Stimulated activated CD8-positive, alpha-beta memory T cell treated with anti-CD3 and anti-CD28 coated beads, Interleukin-4, amount 100 ng/mL, for 1 hour (primary cell): ENCODE measurements at places on chromosomes 2 and 18.

DNA sequence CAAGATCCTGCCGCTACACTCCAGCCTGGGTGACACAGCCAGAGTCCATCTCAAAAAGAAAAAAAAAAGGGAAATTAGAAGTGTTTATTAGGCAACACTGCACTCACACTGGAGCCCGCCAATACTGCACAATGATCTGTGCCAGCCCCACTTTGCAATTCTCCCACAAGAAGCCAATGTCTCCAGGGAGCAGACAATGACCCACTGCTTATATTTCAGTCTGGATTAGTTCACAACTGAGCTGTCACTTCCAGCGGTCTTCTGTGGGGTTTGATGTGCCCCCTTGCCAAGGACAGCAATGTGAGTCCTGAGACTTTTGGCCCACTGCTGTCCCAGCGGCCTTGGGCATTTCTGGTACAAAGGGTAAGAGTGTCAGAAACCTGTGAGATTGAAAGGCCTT lies 85.6 kb upstream of the PPM1B start:
- DNase-seq, result no peak

- no peak for DNase-seq
Measured at GRCh38 chr2:199455545-199456382, 2.0 kb downstream of the SATB2 start.

DNA sequence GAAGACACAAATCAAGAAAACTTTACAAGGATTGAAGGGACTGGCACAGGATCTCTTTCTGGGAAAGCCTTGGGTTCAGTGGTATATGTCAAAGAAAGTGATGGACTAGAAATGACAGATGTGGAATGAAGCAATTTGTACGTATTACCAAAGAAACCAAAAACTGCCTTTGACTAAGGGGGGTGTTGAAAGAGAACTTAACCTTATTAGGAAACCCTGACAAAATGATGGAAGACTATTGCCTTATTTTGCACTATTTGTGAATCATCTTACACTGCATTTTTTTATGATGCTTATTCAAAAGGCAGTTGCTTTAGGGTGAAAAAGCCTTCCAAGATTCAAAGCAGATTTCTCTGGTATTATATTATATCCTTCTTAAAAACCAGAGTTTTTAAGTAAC lies 4.0 kb downstream of the TSGA10 start:
- no peak for DNase-seq

DNA sequence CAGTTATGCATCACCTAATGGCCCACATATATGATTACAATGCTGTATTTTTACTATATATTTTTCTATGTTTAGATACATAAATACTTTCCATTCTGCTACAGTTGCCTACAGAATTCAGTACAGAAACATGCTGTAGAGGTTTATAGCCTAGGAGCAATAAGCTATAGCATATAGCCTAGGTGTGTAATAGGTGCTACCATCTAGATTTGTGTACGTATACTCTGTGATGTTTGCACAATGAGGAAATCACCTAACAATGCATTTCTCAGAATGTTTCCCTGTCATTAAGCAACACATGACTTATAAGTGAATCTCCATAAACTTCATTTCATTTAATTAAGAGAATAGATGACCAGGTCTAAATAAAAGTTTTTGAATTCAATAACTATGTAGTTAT lies 43.5 kb downstream of the SLC38A11 start:
- no peak for DNase-seq

- DNase-seq, result no peak
Measured at GRCh38 chr2:113203217-113203530, 29.4 kb downstream of the PSD4 start.

- DNase-seq, result no peak
Measured at GRCh38 chr2:67013821-67014220, 383.3 kb upstream of the ETAA1 start.

- DNase-seq, result no peak
Measured at GRCh38 chr2:106053116-106053515, 141.0 kb downstream of the UXS1 start.

DNA sequence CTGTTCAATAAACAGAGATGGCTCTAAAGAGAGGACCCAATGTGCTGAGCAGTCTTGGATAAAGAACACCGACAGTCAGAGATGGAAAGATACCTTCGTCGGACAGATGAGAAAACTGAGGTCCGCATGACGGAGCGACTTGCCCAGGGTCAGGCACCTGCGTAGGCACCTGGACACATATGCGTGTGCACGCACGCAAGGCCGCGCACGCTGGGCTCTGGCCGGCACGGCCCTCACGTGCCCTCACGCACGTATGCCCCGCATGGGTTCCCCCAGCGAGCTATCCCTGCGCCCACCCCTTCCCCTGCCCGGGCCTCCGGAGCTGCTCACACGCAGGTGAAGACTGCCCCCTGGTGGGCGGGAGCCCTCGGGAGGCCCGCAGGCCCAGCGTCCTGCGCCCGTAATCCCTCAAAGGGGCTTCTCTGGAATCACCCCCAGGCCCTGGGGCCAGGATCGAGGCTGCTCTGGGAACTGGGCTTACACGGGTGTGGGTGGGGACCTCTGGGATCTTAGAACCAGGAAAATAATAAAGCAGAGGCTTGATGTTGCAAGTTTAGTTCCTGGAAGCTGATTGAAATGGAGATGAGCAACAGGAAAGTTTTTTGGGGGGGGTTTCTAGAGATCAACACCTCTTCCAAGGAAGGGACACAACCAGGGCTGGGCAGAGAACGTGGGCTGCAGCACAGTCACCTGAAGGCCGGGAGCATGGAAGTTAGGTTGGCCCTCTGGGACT lies 246.3 kb downstream of the TNS1 start:
- peak; percentile 25 for DNase-seq

DNA sequence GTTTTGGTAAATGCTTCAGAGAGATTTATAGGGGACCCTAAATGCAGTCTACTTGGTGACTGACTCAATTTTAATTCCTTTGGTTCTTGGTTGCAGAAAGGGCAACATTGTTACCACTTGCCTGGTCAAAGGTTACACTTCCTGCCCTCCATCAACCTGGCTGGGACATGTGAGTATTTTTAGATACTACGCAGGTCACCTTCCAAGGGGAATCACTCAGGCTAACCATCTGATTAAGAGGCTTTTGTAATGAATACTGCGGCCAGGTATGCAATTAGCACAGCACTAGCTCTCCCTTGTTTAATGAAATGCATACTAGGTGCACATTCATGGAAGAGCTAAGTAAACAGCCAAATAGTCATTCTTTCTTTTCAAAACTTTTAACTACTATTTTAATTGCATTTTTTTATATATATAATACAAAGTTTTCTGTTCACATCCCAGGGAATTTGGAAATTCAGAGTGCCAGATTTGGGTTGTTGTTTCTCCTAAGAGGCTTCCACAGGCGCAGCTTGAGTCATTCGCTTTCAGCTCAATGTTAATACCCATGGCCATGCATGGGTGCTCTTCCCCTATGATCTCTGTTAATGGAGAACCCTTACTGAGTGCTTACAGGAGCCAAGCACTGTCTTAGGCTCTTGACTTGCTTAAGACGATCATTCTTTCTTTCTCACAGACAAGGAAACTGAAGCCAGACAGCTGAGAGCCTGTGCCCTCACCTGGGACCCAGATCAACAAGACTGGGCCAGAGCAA lies 152.2 kb downstream of the MTX2 start:
- DNase-seq, result no peak

DNA sequence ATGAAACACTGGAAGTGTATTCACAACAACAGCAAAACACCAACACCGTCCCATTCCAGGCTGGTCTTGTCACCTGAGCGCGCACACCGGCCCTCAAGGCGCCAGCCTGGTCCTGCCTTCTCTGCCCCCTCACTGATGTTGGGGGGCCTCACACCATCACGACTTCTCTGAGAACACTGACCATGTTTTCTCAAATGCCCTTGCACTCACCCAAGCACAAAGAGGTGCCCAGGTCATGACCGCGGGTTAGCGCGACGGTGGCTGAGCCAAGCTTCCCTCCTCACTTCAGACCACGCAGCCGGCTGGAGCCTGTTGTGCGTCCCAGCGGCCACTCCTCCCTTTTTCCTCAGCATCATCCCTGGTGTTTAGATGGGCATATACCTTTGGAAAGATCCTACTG lies 101.3 kb upstream of the SALL3 start:
- no peak for DNase-seq

GRCh38 chr2:67895227-67895941 lies 167.4 kb downstream of the C1D start:
- no peak for DNase-seq

GRCh38 chr2:223590964-223591363 lies 11.2 kb downstream of the SCG2 start:
- no peak for DNase-seq

GRCh38 chr18:23918395-23919032 lies 96.0 kb upstream of the TTC39C start:
- peak; percentile 69 for DNase-seq

DNA sequence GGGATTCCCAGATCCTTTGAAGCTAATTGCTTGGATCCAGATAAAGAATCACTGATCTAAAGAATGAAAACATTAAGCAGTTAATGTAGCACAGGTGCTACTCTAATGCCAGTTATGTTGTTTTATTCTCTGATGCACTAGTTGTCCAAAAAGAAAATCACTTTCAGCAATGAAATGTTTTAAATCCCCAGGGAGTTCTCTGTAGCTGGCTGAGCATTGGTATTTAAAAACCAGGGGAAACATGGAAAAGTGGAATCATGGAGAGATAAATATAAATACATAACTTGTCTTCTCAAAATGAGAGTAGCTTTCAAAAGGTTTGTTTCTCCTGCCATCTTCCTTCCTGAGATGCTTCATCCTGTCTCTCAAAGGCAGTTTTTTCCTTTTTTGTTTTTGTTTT lies 37.7 kb downstream of the CD302 start:
- DNase-seq, result no peak

- no peak for DNase-seq
Measured at GRCh38 chr18:63138436-63139340, 180.9 kb downstream of the BCL2 start.

GRCh38 chr2:221997100-221997499 lies 301.7 kb downstream of the PAX3 start:
- DNase-seq, result no peak

DNA sequence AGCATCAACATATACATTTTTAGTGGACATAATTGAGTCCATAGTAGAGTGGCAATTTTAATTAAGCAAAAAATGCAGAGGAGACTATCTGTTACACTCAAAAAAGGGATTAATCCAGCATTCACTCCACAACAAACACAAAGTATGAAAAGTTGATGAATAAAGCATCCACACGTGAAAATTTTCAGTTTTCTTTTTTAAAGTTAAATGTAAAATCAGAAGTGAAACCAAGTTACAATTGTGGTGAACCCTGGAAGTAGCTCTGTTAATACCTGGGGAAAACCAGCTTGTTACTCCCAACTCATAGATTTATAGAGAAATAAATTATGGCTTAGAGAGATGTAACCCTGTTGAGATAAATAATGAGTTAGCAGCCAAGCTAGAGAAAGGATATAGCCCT lies 807.8 kb downstream of the TRIB2 start:
- DNase-seq, result no peak
